ENCODE measurements at places on chromosomes 3 and 15.

- no peak for DNase-seq
Observed at GRCh38 chr3:93843981-93844380, 129.7 kb downstream of the PROS1 start.

DNA sequence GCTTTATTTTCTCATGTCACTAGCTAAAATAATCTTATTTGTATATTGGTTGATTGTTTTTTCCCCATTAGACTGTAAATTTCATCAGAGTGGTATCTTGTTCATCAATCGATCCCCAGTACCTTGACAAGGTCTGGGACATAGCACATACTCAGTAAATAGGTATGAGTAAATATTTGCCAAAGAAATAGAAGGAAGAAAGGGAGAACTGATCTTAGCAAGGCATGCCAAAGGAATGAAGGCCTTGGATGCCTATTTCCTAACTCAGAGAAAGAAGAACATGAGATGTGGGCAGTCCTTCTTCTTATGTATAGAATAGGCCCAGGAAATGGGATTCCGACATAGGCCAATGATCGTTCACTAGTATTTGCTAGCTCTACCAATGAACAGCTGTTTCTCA, 54.7 kb downstream of the ISL2 start:
- no peak for DNase-seq

- DNase-seq: no peak
Observed at GRCh38 chr3:28726840-28727239, 378.2 kb upstream of the AZI2 start.

DNA sequence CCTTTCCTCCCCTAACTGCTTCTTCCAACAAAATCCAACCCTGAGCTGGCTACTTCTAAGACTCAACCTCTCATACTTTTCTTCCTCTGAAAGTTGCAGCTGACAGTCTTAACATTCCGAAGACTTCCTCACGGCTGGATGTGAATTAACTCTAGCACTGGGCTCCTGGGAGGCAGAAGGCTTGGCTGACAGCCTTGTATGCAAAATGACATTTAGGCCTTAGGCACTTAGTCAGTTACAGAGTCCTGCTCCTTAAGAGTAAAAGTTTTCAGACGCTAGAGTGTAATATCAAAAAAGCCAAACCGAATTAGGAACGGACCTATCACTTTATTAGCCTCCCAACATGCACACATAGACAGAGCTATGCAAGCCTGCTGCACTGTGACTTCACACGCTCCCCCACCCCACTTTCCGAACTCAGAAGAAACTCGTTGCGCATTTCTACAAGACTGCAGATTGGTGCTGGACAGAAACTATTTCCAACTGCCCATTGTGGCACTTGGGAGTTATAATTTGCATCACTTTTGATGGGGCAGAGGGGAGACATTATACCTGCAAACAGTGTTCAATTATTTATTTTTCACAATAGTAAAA, 15.5 kb upstream of the ANXA2 start:
- DNase-seq: no peak

DNA sequence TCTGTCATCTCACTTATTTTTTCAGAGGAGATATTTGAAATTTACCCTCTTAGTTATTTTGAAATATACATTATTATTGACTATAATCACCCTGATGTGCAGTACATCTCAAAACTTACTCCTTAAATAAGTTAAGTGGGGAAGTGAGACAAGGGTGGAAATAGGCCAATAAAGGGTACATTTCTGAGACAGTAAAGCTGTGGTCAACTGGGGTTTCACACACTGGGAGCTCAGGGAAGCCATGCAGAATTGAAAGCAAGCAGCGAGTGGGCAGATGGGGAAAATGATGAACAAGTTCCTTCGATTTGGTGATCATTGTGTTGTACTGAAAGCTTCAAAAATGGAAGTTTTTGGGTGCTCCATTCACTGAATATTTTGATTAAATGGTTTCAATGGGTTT, 21.6 kb upstream of the MOBP start:
- no peak for DNase-seq

Measured in CD4-positive, alpha-beta T cell treated with Interleukin-17A for 1 hour (primary cell).